ENCODE measurements at places on chromosomes 7 and 10.

DNA sequence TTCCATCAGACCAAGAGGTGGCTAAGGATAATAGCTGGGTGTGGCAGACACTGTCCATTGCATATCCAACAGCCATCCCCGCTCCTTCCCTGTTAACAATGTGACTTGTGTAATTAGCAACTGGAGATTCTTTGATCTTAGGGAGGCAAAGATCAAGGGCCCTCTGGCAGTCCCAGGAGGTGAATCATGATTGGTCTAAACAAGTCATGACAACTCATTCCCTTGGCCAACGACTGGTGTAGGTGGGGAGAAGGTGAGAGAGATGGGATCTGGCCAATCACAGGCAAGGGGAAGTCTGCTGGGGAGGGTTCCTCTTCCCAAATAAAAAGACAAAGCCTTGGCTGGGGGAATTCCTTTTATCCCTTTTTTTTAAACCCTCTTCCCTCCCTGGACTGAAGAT is 46.2 kb upstream of the COMTD1 start:
- DNase-seq: no peak

GRCh38 chr10:33542752-33543505 is 208.5 kb upstream of the NRP1 start:
- no peak for DNase-seq

DNA sequence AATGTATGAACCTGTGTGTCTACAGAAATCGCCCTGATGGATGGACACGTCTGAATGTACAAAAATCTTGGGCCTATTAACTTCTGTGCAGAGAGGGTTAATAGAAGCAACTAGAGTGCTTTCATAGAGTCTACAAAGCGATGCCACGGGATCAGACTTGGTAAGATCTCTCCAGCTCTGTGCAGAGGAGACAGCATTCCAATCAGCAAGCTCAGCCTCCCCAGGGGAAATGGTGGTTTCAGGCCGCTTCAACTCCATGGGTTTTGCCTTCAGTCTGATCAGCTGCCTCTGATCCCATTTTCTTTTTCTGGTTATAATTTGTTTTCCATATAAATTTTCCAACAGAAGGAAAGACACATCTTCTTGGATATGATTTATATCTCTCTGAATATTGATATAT is 35.1 kb upstream of the COBL start:
- DNase-seq: no peak

GRCh38 chr10:51074238-51075028 is at the start of gene PRKG1:
TSS of gene PRKG1 (plus strand) at chr10:51074487.
- DNase-seq: no peak

DNA sequence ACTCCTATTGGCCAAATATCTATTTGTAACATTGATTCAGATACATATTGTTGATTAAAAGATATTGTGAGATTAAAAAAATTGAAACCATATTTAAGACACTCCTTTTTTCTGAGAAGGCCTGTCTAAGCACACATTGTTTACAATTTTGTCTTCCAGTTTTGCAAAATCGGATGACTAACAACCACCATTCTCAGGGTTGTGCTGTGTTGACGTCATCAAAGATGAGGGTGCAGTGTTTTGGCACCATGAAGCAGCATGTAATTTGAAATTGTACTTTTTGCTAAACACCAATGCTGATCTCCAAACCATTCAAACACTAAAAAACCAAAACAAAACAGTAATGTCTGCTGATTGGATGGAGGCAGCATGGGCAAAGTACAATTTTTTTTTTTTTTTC is 7.4 kb downstream of the CREB5 start:
- no peak for DNase-seq

GRCh38 chr7:121669144-121669543 is 203.8 kb upstream of the PTPRZ1 start:
- no peak for DNase-seq

DNA sequence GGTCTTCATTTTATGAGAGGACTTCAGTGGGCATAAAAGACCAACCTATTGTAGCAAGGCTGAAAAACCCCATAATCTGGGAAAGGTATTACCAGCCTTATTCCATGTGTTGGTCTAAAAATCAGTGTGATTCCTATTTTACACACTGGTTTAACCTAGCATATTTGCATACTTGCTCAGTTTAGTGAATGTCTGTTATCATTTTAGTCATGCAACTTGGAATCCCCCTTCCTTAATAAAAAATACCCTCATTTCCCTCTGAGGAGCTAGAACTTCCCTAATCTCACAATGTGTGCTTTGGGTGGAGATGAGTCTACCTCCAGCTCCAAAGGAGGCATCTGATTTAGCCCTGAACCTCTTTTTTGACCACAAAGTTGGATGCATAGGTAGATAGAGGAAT is 312.8 kb upstream of the SORCS1 start:
- no peak for DNase-seq

DNA sequence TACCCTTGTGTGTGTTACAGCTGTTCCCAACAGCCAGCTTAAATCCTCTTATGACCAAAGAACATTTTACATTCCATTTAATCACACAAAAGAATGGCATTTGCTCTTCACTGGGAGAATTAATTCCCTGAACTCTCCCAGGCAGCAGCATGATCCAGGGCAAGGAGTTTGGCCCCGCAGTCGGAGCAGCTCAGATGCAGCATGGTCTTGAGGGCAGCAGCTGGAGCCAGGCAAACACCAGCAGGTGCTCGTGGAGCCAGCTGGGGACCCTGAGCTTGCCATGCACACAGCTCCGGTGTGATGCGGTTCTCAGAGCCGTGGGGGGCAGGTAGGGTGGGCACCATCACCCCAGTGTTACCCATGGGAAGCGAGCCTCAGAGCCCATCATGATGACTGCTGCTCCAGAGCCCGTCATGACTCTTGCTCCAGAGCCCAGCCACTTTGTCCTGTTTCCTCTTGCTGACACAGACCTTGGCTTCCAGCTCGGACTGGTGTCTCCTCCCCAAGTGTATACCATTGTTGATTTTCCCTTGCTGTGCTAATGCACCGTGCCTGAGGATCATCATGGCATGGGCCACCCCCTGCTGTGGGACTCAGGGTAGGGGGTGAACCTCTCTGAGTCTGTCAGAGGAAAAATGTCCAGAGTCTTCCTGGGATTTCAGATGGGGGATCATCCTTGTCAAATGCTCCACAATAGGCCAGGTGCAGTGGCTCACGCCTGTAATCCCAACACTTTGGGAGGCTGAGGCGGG is 75.8 kb downstream of the ZRANB1 start:
- no peak for DNase-seq

DNA sequence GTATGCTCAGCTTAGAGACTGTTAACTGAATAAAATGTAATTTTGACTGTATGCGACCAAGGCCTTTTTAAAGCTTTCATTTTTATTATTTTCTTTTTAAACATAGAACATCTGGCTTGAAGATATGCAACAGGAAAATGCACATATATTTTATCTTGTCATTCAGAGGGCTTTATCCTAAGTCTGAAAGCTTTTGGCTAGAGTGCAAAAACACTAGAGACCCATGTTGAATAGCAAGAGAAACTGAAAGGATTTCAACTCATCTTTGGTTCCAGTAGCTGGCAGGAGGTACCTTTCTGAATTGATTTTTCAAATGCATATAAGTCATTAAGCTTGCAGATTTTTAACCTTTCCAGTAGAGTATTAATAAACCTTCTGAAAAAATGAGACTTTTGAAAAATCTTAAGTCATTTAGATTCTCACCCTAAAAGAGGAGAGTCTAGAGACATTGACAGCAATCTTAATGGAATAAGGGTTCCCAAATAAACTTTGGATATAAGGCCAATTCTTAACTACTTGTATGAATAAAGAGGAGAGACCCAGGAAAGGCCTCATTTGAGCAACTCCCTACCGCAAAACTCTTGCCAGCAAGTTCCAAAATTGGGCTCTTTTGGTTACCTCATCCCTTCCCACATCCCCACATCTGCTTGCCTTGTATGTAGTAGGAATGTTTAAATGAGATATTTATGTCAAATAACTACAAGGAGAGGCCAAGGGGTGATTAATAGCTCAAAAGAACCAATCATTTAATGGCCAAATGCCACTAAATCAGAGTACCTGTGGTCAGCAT is 454.4 kb downstream of the HTR7 start:
- no peak for DNase-seq

DNA sequence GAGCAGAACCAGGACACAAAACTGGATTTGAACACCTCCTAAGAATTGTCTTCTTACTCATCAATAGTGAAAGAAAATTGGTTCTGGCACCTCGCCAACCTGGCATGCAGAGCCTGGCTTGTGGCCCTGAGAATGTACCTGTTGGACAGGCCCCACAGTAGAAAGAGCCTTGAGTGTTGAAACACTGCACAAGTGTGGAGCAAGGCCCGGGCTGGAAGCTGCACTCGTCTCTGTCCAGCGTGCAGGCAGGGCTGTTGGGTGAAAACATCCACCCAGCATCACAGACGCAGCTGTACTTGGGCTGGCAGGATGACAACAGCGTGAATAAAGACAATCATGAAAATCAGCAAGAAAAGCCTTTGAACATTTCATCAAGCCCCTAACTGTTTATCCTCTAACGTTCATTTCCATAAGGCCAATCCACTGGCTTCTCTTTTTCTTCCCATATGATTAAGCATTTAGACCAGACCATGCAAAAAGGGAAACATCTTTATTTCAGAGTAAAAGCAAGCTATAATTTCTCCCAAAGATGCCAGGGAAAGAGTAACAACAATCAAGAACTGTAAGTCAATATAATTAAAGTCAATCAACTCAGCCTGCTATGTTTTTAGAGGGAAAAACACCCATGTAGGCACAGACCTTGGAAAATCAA is 15.6 kb downstream of the CUBN start:
- no peak for DNase-seq

DNA sequence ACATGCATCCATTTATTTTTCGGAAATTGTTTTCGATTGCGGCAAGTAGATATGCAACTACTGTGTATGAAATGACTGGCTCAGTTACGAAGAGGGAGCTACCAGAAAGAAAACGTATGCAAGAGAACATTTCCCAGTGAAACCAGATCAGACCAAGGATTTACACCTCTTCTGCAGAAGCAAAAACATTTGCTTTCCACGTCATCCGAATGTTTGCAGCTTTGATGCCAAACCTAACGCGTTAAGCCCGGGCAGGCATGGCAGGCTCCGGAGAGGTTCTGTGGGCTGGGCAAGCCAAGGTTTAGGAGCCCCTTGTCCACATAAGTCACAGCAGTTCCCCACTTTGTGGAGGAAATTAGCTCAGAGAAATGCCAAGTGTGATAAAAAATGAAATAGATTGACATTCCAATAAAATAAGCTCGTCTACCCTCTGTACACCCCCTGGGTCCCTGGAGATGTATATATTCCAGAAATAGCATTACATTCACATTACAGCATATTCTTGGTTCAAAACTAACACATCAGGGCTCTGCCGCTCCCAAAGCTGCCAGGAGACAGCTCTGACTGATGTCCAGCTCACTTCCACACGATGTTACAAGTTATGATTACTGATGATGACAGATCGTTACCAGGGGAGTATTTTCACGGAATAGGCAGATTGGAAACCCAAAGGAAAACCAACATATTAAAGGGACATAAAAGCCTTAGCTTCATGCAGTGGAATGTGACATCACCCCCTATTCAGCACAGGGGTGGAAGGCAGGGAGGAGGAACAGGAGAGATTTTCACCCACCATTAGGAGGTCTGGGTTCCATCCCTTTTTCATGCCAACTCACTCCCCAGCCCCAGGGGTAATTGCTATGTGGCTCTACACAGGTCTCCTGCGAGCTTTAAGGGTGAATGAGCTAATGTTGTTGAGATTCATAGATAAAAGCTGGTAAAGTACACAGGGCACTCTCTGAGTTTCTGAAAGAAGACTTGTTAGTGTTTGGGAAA is 81.5 kb downstream of the LYZL1 start:
- no peak for DNase-seq

DNA sequence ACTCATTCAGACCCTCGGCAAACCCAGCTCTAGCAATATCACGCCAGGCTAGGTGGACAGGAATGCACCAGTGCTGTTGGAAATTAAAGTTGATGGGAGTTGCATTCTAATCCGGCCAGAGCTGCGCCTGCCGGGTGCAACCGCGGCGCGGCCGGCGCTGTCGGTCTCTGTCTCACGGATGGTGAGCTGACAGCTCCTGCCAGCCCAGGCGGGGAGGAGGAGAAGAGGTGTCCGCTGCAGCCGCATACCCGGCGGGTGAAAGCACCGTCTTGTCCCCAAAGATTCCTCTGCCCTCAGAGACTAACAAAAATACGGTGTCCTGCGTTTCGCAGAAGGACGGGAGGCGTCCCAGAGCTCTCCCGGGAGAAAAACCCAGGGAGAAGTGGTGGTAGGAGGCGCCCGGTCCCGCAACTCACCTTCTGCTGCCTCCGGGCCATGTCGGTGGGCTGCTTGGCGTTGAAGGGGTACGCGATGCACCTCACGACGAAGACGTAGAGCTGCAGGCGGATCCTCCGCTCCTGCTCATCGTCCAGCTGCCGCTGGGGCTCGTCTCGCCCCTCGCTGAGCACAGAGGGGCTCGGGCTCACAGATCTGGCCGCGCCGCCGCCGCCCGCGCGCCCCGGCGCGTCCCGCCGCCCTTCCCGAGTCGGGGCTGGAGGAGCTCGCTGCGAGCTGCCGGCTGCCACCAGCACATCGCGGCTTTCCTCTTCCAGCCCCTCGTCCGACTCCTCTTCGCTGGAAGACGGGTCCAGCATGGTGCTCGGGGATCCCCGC is 490 bp downstream of the CADPS2 start:
- no peak for DNase-seq

DNA sequence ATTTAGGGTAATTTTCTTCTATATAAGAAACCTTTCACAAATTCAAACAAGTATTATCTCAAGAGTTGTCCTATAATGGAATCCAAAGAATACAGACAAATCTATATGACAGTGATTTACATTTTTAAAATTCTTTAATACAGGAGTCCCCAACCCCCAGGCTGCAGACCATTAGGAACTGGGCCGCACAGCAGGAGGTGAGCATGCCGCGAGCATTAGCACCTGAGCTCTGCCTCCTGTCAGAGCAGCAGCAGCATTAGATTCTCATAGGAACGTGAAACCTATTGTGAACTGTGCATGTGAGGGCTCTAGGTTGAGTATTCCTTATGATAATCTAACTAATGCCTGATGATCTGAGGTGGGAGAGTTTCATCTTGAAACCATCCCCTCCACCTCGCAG is 37.7 kb downstream of the SNX13 start:
- no peak for DNase-seq

GRCh38 chr7:135748770-135749169 is at the start of gene FAM180A:
TSS of gene FAM180A (minus strand) at chr7:135748813. CDS start at chr7:135748580, 233 bp downstream.
- DNase-seq: no peak

GRCh38 chr7:40848541-40849221 is 713.9 kb downstream of the SUGCT start:
- no peak for DNase-seq

GRCh38 chr7:101636822-101637623 is 7.9 kb upstream of the MYL10 start:
- DNase-seq: no peak

- no peak for DNase-seq
Observed at GRCh38 chr10:88901206-88901983, 21.4 kb downstream of the STAMBPL1 start.

- no peak for DNase-seq
Observed at GRCh38 chr7:143415742-143416397, 7.2 kb upstream of the EPHA1 start.

Measured in activated gamma-delta T cell treated with Interleukin-2 at 50 U/mL for 16 hours (primary cell).